ENCODE measurements at places on chromosomes 7 and 10.

DNA sequence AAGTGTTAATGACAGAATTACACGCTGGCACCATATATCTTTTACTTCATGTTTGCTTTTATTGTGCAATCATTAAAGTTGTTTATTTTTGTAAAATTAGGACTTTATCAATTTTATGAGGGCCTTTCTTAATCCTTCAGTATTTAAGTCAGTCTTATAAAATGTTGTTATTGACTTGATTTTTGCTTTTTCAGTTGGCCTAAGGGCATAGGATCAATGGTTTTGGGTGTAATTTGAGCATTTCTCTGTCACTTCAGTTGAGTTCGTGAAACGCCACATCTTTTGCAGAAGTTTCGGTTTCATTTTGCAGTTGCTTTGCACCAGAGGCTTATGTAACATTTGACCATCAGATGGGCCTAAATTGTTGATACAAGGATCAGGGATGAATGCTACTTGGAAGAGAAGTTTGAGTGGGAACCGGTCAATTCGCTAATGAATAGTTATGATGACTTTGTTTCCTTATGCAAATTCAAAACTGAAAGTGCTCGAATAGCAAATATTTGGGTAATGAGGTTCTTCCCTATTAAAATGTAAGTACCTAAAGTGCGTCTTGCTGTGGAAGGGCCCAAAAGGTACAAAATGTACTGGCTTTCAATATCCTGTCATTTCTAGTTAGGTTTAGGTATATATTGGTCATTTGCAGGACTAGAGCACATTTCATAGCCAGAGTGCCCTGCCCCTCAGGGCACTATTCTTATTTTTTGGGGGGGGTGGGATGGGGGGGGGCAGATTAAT, 340.9 kb downstream of the LRMDA start:
- no peak for DNase-seq

GRCh38 chr10:31914370-31914769, 14.3 kb downstream of the ARHGAP12 start:
- DNase-seq, result no peak

GRCh38 chr7:116426428-116427156, 72.9 kb upstream of the CAV2 start:
- no peak for DNase-seq

- DNase-seq, result no peak
Measured at GRCh38 chr10:13536674-13537366, 8.0 kb upstream of the BEND7 start.

- no peak for DNase-seq
Measured at GRCh38 chr10:105806-106205, 29.4 kb upstream of the ZMYND11 start.

- no peak for DNase-seq
Measured at GRCh38 chr7:115585015-115585718, 445.4 kb downstream of the TFEC start.

DNA sequence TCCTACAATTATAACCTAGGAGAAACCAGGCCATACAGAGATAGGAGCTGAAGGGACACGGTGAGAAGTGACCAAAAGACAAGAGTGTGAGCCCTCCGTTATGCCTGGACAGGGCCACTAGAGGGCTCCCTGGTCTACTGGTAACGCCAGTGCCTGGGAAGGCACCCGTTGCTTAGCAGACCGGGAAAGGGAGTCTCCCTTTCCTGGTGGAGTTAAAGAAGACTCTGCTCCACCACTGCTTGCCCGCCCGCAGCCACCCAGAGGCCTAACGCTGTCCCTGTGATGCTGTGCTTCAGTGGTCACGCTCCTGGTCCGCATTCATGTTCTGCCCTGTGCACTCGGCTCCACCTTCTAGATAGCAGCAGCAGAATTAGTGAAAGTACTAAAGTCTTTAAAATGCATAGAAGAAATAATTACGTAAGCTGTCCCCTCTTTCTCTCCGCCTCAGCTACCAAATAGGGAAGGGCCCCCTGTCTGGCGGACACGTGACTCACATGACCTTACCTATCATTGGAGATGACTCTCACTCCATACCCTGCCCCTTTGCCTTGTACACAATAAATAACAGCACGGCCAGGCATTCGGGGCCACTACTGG, 34.8 kb downstream of the GRID2IP start:
- DNase-seq, result peak; percentile 54

GRCh38 chr10:110462166-110463095, 35.3 kb upstream of the DUSP5 start:
- no peak for DNase-seq

DNA sequence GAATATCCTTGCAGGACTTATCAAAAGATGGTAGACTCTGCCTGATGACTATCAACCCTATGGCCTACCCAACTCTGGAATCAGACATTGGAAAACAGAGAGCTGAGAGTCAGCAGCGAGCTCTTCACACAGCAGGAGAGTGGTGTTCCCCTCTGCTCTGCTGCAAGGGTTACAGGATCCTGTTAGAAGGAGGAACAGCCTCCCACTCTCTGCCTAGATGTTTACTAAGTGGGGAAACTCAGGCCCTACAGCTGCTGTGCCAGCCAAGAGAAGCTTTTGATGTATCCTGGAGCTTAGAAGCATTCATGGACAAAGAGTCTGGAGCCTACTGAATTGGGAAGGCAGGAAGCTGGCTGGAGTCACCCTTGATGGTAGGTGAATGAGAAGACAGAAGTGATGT, 104.6 kb downstream of the ABLIM1 start:
- DNase-seq, result no peak

GRCh38 chr7:29139796-29140195, 6.5 kb downstream of the CPVL start:
- no peak for DNase-seq

All from stimulated activated effector memory CD8-positive, alpha-beta T cell treated with anti-CD3 and anti-CD28 coated beads, Interleukin-12 subunit alpha, Interleukin-12 subunit beta, amount 100 ng/mL, for 72 hours (primary cell).